LHCN-M2 (cell line): ENCODE measurements at places on chromosomes 4 and X. TPM values are rescaled to one million over a fixed set of nuclear protein-coding genes. Genes with fewer than 3 reads are reported as not detected.

Gene GSX2
- total RNA-seq = not detected in 2 replicates

Gene NR0B1
- not detected in 2 replicates for total RNA-seq

Gene TRPC5OS
- total RNA-seq = not detected in 2 replicates

Gene MRFAP1
- total RNA-seq = 99.3 and 131 TPM in 2 replicates

Gene CFAP99
- total RNA-seq = not detected in 2 replicates

Gene GIMD1
- total RNA-seq = not detected in 2 replicates

Gene NWD2
- not detected in 2 replicates for total RNA-seq

Gene MAGEA1
- not detected in 2 replicates for total RNA-seq

Gene CDX4
- total RNA-seq = not detected in 2 replicates

Gene ELF4
- 14.2 and 14.7 TPM in 2 replicates for total RNA-seq

Gene SYN1
- total RNA-seq = 0.17 and 0.51 TPM in 2 replicates

Gene SLC10A7
- 3.8 and 6.3 TPM in 2 replicates for total RNA-seq

Gene FAM47E
- total RNA-seq = 0.11 and 0.19 TPM in 2 replicates

Gene SSX4
- total RNA-seq = not detected in 2 replicates

Gene SOWAHD
- total RNA-seq = 0.51 and 0.69 TPM in 2 replicates

Gene PNMA3
- total RNA-seq = not detected in 2 replicates

Gene RLIM
- 44.6 and 48.0 TPM in 2 replicates for total RNA-seq

Gene CDKL2
- total RNA-seq = 0.06 and 1.0 TPM in 2 replicates
